ENCODE measurements at places on chromosomes 4 and X. TPM values are rescaled to one million over a fixed set of nuclear protein-coding genes. Genes with fewer than 3 reads are reported as not detected.

The MAGEB6B gene
- not detected for total RNA-seq

The PLP1 gene
- total RNA-seq = not detected

GRCh38 chr4:132818091-132818490 lies 331.0 kb upstream of the PCDH10 start:
- no peak for DNase-seq

The VCX3A gene
- total RNA-seq = not detected

The LPAR4 gene
- 0.49 TPM for total RNA-seq

DNA sequence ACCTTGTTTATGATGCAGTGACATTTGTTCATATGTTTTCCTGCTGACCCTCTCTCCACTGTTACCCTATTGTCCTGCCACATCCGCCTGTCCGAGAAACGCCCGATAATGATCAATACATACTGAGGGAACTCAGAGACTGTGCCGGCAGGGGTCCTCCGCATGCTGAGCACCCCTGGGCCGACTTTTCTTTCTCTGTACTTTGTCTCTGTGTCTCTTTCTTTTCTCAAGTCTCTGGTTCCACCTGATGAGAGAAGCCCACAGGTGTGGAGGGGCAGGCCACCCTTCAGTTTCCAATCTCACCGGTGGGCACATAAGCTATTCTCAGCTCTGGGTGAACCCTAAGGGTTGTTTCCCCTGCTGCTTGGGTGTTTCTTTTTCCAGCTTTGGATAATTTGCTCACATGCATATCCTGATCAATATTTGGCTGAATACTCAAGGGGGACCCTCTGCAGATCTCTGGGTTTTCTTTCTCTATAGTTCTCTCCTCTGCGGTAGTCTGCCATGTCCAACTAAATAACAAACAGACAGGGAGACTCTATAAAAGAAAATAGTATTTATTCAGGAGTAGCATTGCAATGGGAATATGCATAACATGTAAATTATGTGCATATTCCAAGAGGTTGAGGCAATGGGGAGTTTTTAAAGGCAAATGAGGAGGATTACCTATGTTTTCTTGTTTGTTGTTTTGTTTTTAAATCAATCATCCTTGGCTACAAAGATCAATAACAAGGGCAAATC lies 97.2 kb downstream of the CEP44 start:
- no peak for DNase-seq

DNA sequence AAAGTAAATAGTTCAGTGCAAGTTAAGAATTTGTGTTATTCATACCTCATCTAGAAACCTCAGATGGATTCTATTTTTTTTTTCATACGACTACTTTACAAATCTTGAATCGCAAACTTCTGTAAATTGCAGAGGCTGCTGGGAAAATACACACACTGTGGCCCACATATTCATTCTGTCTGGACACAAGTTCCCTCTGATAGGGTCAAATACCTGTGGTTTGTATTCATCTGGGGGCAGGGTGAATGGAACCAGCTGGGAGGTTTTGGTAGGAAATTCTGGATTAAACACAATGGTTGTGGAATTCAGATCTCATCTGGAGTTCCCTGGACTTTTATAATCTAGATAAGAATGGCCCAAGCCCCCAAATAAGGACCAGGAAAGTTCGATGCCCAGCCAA lies 56.2 kb downstream of the SPATA18 start:
- no peak for DNase-seq

The PLAC8 gene
- 12.1 TPM for total RNA-seq

Measured in endothelial cell of umbilical vein (primary cell).